Fibroblast of villous mesenchyme (primary cell): ENCODE measurements at places on chromosomes 4 and X. TPM values are rescaled to one million over a fixed set of nuclear protein-coding genes. Genes with fewer than 3 reads are reported as not detected.
A peak's percentile ranks its signal among the peaks of the same experiment; 100 is the strongest.

The ZMAT1 gene
- total RNA-seq = 0.43 and 0.64 TPM in 2 replicates

The PAGE3 gene
- total RNA-seq = not detected in 2 replicates

- DNase-seq = no peak
Observed at GRCh38 chr4:62130230-62130629, 930.1 kb downstream of the ADGRL3 start.

GRCh38 chr4:148126825-148127224 lies 315.4 kb downstream of the NR3C2 start:
- peak; percentile 38 for DNase-seq

DNA sequence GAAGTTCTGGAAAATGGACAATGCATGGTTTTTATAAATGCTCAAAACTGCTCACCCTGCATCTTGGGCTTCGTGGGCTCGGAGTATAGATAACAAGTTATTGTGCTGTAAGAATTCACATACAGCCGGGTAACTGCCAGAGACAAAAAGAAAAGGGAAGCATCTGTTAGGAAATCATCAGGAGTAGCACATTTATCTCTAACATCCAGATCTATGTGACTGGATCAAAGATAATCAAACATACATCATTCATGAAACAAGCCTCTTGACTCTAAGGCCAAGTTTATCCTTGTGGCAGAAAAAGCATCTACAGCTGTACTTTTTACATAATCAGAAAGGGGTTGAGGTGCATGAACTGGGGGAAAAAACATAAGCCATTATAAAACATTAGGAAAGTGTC lies 264.2 kb downstream of the PPP3CA start:
- no peak for DNase-seq
